ENCODE measurements at places on chromosomes 1 and 21. TPM values are rescaled to one million over a fixed set of nuclear protein-coding genes. Genes with fewer than 3 reads are reported as not detected.

- no peak overlapping the region for H3K27ac ChIP-seq
- H3K27me3 ChIP-seq: peaks cover 7% of the 10 kb centered on the region
- H3K4me1 ChIP-seq: peaks cover 9% of the 10 kb centered on the region
- peak overlapping the region; percentile 70 for H3K4me3 ChIP-seq
Measured at GRCh38 chr1:32900371-32900955, 726 bp downstream of the TMEM54 start.

The SMCP gene
- not detected for total RNA-seq

GRCh38 chr21:27164208-27165177, 197.6 kb upstream of the ADAMTS5 start:
- H3K4me1 ChIP-seq: peaks cover 9% of the 10 kb centered on the region
- H3K36me3 ChIP-seq: no peaks in the 10 kb centered on the region
- H3K27ac ChIP-seq: no peak overlapping the region
- no peak for DNase-seq
- H3K27me3 ChIP-seq: no peaks in the 10 kb centered on the region

DNA sequence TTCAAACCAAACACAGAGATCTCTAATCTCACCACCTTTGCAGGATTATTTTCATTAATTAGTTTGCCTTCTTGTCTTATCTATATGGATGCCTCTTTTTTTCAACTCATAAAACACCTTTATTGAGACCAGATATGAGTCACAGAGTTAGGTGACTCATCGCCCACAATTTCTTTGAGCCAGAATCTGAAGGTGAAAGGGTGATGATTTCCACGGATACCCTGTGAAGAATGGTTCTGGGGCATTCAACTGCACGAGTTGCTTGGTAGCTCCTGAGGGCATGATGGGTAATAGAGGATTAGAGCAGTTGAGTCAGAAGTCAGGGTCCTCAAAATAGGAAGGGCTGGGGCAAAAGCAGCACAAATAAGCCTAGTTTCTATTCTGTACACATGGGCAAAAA, 128.2 kb downstream of the TBX19 start:
- H3K4me1 ChIP-seq: peaks cover 10% of the 10 kb centered on the region
- H3K4me3 ChIP-seq: no peak overlapping the region
- peaks cover 6% of the 10 kb centered on the region for H3K36me3 ChIP-seq
- H3K27ac ChIP-seq: no peak overlapping the region

The MSH4 gene
- total RNA-seq: 0.68 TPM

DNA sequence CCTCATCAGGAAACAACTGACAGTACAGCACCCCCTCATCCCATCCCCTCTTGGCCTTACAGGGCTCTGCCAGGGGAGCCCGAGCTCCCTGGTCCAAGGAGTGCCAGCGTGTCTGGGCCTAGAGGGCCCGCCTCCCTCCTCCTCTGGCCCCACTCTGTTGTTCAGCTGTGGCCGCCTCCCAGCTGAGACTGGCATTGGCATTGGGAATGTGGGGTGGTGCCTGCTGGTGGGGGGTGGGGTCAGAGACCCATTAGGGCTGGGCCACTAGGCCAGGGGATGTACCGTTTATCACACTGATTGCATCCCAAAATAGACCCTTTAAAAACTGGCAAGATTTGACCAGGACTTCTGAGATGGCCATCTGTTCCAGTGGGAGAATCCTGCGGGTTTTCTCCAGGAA, 1.4 kb downstream of the LDLRAP1 start:
- H3K4me1 ChIP-seq: peaks cover 37% of the 10 kb centered on the region
- no peak for DNase-seq
- H3K36me3 ChIP-seq: no peaks in the 10 kb centered on the region
- H3K4me3 ChIP-seq: peak overlapping the region; percentile 85
- no peaks in the 10 kb centered on the region for H3K27me3 ChIP-seq
- H3K27ac ChIP-seq: peak overlapping the region; percentile 72

- no peaks in the 10 kb centered on the region for H3K27me3 ChIP-seq
- DNase-seq: no peak
- H3K27ac ChIP-seq: no peak overlapping the region
- H3K4me1 ChIP-seq: peaks cover 5% of the 10 kb centered on the region
Measured at GRCh38 chr1:3247521-3248121, 178.6 kb downstream of the PRDM16 start.

DNA sequence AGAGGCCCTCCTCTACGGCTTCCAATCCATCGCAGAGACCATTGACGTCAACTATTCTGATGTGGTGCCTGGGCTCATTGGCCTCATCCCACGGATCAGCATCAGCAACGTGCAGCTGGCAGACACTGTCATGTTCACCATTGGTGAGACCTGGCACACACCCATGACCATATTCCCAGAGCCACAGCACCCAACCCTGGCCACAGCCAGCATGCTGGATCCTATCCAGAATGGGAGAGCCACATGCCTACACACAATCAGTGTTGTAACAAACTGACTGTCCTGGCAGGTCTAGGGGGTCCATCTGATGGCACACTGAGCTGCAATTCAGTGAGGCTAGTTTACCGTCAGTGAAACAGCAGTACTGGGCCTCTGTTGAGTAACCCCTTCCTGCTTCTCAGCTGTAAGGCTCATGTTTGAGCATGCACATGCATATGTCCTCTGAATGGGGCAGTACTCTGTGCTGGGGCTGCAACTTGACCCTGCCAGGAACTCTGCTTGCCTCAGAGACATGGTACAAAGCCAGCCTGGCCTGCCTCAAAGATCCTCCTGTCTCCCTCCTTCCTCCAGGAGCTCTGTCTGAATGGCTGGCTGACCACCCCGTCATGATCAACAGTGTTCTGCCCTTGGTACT, 10.8 kb downstream of the IPO13 start:
- no peak for DNase-seq
- no peak overlapping the region for H3K4me3 ChIP-seq
- H3K27ac ChIP-seq: no peak overlapping the region
- H3K36me3 ChIP-seq: peaks cover 22% of the 10 kb centered on the region
- H3K27me3 ChIP-seq: no peaks in the 10 kb centered on the region
- no peaks in the 10 kb centered on the region for H3K4me1 ChIP-seq

- H3K4me3 ChIP-seq: peak overlapping the region; percentile 86
- H3K27ac ChIP-seq: no peak overlapping the region
- no peaks in the 10 kb centered on the region for H3K36me3 ChIP-seq
- no peak for DNase-seq
- H3K4me1 ChIP-seq: peaks cover 29% of the 10 kb centered on the region
Measured at GRCh38 chr1:63772876-63773275, 941 bp upstream of the ROR1 start.
